ENCODE measurements at places on chromosomes 2 and 18. TPM values are rescaled to one million over a fixed set of nuclear protein-coding genes. Genes with fewer than 3 reads are reported as not detected.

- no peak for DNase-seq
These were observed 147.8 kb downstream of the TMEM18 start for GRCh38 chr2:529424-529823.

DNA sequence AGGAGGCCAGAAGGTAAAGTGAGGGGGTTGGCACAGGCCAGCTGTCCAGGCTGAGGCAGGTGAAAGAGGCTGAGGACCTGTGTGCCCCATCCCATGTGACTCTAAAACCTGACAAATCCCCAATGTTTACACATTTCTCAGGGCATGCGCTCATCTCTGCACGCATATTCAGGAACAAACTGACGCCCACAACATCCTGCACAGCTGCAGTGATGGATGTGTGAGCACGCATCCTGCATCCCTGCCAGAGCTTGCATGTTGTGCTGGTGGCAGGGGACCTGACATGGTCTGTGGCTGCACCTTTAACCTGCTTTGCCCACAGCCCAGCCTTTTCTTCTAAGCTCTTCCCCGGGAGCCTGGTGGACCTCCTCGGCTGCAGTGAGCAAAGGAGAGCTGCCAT lies 83.1 kb downstream of the FBXO15 start:
- DNase-seq, result no peak

- peak; percentile 35 for DNase-seq
These were observed 66.2 kb upstream of the SLC39A10 start for GRCh38 chr2:195590861-195591205.

DNA sequence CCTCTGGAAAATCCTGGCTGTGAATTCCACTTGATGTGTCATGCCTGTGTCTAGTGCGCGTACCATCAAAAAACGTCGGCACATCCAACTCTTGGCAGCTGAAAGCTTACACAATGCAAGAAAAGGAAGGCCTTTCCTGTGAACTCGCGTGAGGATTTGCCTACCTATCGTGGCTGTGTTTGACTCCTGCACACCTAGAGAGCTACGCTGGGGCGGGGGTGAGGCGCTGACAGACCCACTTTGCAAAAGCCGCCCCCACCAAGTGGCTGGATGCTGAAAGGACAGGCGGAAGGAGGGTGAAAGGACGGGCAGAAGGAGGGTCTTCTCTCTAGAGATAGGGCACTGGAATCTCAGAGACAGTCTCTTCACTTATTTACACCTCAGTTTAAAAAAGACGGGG lies 270.1 kb downstream of the EIPR1 start:
- DNase-seq, result no peak

- peak; percentile 94 for DNase-seq
These were observed 42.7 kb downstream of the FHOD3 start for GRCh38 chr18:36340246-36340645.

Gene EVX2
- polyA plus RNA-seq, result 0.04 TPM

DNA sequence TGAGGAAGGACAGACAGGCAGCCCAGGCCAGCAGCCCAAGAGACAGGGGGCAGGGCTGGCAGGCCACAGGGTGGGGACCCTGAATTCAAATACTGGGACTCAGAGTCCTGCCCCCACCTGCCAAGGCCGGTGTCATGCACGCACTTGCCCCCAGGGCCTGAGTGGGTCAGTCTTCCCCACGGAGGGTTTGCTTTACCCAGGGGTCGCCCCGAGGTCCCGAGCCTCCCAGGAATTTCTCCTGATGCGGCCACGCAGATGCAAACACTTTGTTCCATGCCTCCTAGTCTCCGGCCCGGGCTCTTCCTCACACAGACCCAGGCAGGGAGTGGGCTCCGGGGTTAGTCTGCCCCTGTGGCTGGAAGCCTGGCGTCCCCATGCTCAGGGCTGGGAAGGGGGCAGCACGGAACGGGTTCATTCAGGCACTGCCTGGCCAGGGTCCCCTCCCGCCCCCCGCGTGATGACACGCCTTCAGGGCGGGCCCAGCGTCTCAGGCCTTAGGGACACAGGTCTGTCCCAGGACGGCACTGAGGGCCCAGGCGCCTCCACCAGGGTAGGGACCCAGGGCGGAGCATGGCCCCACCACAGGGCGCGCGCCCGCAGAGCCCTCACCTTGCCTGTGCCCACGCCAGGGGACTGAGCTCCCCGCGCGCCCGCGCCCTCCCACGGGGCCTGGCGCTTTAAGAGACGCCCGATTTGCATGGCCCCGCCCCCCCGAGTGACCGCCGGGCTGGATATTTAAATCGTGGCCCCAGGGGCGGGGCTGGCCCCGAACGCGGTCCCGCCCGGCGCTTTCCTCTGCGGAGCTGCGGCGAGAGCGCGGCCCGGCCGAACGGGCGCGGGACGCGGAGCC lies at the start of gene SNED1:
TSS of gene SNED1 (plus strand) at position 763 of the 850 bp plus-strand sequence. CDS start 220 bp downstream, outside the sequence.
- DNase-seq, result peak; percentile 87

DNA sequence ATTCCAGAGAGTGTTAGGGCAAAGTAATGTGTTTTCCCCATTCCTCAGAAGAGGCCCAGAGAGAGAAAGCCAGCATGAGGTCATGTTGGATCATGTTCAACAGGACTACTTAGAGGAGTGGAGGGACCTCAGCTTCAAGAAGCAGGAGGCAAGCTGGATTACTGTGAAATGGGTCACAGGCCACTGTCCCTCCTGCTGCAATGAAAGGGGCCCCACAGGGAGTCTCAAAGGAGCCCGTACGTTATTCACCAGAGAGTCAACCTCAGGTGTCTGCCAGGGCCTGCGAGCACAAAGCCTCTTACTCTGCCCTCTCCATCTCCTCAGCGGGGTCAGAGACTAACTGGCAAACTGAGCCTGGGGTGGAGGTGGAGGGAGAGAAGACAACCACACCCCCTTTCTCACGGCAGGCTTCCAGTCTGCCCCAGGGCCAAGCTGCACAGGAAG lies 27.2 kb upstream of the ACYP2 start:
- peak; percentile 76 for DNase-seq

DNA sequence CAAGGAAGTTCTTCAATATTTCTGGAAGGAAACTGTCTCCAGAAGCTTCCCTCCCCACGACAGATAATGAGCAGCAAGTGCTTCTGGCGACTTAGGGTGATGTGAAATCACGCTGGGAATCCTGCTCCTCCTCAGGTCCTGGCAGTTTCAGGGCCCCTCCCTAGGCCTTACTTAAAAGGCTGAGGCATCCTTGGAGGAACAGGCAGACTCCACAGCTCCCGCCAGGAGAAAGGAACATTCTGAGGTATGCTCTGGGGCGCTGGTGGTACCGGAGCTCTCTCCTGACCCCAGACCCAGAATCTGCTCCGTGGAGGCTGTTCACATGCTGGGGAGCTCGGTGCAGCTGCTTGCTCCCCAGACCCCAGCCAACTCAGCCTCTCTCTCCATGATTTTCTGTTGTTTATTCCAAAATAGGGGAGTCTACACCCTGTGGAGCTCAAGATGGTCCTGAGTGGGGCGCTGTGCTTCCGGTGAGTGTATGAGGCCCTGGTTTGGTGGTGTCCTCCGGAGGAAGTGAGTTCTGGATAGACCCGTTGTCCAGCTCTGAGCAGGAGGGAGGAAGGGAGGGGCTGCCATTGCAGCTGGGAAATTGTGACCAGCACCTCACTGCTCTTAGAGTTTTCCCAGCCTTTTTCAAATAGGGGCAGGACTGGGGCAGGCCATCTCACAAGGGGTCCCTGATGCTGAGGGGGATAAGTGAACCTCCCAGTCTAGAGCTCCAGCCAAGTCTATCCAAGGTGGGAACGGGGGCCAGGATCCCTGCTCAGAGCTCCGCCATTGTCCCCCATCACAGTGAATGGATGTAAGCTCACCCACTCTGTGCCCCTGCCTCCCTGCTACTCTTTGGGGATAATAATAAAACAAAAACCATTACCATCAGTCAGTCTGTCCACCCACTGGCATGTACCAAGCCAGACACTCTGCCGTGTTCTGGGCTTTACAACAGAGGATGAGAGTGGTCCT lies at the start of gene IL36RN:
TSS of gene IL36RN (plus strand) at position 201 of the 963 bp plus-strand sequence. CDS start at position 442, 241 bp downstream.
- no peak for DNase-seq

Gene HOXD13
- polyA plus RNA-seq, result not detected

GRCh38 chr2:157902692-157903091 lies 26.6 kb upstream of the ACVR1 start:
- no peak for DNase-seq

DNA sequence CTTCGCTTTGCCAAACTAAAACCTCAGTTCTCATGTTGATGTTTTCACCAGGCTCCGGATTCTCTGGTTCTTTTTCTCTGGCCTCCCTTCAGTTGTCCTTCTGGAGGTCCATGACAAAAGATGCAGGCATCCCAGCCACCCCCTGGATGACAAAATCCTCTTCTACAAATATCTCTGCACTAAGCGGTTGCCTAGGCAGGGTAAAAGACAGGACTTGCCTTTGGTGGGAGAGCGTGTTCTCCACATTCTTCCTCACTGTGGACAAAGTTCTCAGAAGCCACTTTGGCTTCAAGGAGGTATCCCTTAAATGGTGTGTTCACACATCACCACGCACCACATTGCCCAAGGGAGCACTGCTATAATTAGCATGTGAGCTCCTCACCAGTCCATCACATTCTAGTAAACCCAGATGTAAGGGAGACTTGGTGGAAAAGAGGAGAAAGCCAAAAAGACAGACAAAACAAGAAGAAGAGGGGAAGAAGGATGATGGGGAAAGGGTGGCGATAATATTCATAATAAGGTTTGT lies 23.6 kb upstream of the MRPL33 start:
- DNase-seq, result no peak

Gene SPATA3
- not detected for polyA plus RNA-seq

- DNase-seq, result peak; percentile 37
These were observed 56.8 kb downstream of the INPP5D start for GRCh38 chr2:233116946-233117345.

- DNase-seq, result peak; percentile 84
These were observed 147.9 kb downstream of the GALNT3 start for GRCh38 chr2:165645930-165646831.

Gene EFEMP1
- polyA plus RNA-seq, result 22.0 TPM

- DNase-seq, result peak; percentile 42
These were observed 52.6 kb downstream of the TRIP12 start for GRCh38 chr2:229869226-229869625.

DNA sequence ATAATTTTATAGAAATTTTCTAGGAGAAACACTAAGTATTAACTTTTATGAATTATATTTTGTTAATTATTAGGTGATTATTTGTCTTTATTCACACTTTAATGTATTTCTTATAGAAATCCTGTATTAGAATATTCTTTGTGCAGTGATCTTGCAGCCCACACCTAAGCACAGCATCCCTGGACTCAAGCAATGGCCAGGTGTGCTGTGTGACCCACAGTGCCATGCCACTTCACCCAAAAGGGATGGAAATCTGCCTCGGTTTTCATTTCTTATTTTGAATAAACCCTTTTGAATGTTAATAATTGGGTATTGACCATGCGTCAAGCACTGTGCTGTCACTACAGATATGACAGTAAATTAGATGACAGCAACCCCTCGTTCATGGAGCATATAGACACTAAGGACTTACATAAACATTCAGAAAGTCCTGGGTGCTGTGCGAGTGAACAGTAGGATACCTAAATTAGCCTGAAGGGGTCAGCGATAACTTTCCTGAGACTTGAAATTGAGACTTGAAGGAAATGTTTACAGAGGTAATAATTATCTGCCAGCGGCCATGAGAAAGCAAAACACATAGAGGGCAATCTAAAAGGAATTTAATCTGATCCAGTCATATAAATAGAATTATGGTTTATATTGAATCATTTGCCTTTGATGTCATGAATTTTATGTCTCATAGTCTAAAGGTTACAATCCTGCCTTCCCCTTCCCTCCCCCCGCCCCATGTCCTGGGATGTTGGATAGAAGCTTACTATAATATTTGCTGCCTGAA lies 52.7 kb upstream of the CALCRL start:
- no peak for DNase-seq

DNA sequence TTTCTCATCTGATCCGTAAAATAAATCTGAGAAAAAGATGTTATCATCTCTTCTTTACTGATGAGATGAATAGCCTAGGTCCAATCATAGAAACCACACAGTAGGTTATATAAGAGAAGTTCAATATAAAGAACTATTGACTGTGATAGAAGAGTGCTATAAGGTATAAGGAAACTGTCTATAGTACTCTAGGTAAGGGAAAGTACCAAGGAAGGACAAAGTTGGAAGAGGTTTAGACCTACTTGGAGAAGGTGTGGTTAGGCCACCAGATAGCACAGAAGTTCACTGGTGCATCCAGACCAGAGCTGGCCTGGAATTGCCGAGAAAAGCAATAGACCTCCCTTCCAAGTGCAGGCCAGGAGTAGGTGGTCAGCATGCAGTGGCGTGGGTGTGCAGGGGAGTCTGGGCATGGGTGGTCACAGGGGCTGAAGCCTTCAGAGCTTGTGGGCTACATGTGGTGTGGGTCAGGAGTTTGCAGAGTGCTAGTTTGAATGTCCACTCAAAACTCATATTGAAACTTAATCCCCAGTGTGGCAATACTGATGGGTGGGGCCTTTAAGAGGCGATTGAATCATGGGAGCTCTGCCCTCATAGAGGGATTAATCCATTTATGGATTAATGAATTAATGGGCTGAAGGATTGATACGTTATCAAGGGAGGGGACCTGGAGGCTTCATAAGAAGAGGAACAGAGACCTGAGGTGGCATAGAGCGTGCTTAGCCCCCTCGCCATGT lies 86.3 kb downstream of the ALPK2 start:
- DNase-seq, result no peak

DNA sequence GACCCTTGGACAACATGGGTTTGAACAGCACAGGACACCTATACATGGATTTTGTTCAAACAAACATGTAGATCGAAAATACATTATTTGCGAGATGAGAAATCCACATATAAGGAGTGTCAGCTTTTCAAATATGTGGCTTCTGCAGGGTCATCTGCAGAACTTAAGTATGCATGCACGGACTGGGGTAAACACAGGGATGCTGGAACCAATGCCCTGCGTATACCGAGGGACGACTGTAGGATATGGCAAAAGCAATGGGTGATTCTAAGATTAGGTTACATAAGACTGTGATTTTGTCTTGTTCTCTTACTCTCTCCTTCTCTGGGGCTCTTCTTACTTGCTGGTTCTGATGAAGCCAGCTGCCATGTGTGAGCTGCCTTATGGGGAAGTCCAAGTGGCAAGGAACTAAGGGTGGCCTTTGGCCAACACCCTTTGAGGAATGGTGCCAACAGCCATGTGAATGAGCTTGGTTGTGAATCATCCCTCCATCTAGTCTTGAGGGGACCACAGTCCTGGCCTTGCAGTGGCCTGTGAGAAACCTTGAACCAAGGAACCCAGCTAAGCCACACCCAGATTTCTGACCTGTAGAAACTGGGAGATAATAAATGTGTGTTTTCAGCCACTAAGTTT lies 66.5 kb downstream of the EVA1A start:
- DNase-seq, result no peak

GRCh38 chr18:21215490-21215889 lies 26.5 kb upstream of the GREB1L start:
- no peak for DNase-seq

- no peak for DNase-seq
These were observed 5.6 kb upstream of the ESPNL start for GRCh38 chr2:238094438-238095022.

Gene VAMP8
- 10.7 TPM for polyA plus RNA-seq
